Activated CD8-positive, alpha-beta T cell treated with anti-CD3 and anti-CD28 coated beads, Interleukin-2, amount 10 ng/mL, durations not matched to agents 7 days and 5 days (primary cell): ENCODE measurements at places on chromosomes 3 and 15. TPM values are rescaled to one million over a fixed set of nuclear protein-coding genes. Genes with fewer than 3 reads are reported as not detected.

DNA sequence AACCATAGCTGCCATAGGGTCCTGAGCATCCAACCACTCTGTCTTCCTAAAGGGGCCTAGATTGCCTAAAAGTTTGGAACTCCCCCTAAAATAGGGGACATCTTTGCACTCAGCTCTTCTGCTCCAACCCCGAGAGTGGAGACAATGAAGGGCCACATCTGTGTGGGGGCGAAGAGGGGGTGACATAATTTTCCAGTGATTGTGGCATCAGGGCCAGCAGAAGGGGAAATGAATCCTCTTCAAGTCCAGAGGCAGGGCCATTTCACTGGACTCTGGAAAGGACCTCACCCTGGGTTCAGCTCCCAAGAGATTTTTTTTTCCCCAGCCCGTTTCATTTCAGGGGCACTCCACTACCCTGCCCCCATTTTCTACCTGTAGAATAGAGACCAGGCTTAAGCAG lies 4.6 kb upstream of the ANKRD63 start:
- no peak for DNase-seq

GRCh38 chr15:58487724-58488120 lies 55.9 kb downstream of the LIPC start:
- no peak for DNase-seq

ROPN1B gene
- not detected for total RNA-seq

GRCh38 chr3:89216016-89216739 lies 108.8 kb downstream of the EPHA3 start:
- DNase-seq: no peak

- no peak for DNase-seq
Observed at GRCh38 chr3:189787191-189787590, 156.0 kb downstream of the TP63 start.

SNTN gene
- total RNA-seq: not detected
